ENCODE measurements at places on chromosomes 6 and 20.

- no peak for DNase-seq
These were observed 181.3 kb downstream of the THBS2 start for GRCh38 chr6:169072127-169073042.

GRCh38 chr20:45164906-45165305 lies 9.8 kb upstream of the PI3 start:
- no peak for DNase-seq

GRCh38 chr6:145569140-145569539 lies 166.2 kb downstream of the EPM2A start:
- no peak for DNase-seq

- DNase-seq = no peak
These were observed 241.8 kb downstream of the TTLL2 start for GRCh38 chr6:167566711-167567141.

GRCh38 chr6:131124336-131125071 lies 10.8 kb upstream of the AKAP7 start:
- no peak for DNase-seq

DNA sequence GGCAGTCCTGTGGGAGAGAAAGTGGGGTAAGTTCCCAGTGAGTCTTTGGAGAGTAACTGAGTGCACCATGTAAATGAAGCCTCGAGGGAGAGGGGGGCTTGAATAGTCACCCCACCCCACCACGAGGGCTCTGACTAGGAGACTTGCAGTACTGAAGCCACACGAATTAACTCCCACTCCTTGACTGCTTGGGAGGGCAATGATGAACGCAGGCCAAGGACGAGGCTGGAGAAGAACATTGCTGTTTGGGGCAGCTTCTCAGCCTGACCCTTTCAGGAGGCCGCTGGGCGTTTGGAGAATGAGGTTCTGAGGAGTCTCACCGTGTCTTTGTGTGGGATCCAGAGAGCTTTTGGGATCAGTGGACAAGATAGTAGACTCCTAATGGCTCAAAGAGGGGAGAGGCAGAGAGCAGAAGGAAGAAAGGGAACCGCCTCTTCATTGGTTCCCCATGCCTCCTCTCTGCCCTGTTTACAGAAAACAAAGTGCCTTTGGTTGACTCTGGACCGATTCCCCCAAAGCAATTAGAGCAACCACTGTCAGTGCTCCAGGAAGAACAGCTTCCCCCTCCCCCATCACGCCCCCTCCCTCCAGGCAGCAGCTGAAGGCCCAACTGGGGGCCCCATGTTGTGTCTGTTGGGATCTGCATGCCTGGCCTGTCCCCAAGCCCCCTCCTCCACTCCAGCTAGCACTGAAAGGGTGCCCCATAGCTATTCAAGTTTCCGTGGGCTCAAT lies 41.7 kb upstream of the CDKN1A start:
- no peak for DNase-seq

- no peak for DNase-seq
These were observed 230.6 kb downstream of the TSHZ2 start for GRCh38 chr20:53202777-53203176.

GRCh38 chr20:35297740-35298139 lies 5.5 kb upstream of the FAM83C start:
- DNase-seq = no peak

DNA sequence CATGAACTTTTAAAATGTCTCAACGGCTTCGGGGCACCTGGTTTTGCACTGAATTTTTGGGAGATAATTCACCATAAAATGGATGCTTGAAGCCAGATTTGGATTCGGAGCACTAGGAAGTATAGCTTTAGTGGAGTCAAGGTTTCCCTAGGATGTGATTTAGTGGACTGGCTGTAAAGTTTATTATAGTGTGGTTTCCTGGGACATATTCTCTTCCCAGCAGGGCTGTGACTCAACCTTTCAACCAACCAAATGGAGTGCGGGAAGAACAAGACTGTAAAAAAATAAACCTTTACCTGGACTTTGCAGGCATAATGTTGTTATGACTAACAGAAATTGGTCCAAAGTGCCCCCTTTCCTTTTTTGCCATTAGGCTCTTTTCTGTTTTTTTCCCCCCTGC lies 327.4 kb upstream of the MAN1A1 start:
- no peak for DNase-seq

- DNase-seq = no peak
These were observed 77.9 kb upstream of the DUSP22 start for GRCh38 chr6:214428-214827.

- no peak for DNase-seq
These were observed 113.5 kb downstream of the CDYL start for GRCh38 chr6:4889701-4890100.
